ENCODE measurements at places on chromosomes 11 and 22.

- peak; percentile 25 for DNase-seq
Measured at GRCh38 chr11:2089536-2090165, 49.5 kb downstream of the IGF2 start.

- DNase-seq = peak; percentile 97
Measured at GRCh38 chr11:121722431-121723245, 269.9 kb upstream of the SORL1-AS1 start.

DNA sequence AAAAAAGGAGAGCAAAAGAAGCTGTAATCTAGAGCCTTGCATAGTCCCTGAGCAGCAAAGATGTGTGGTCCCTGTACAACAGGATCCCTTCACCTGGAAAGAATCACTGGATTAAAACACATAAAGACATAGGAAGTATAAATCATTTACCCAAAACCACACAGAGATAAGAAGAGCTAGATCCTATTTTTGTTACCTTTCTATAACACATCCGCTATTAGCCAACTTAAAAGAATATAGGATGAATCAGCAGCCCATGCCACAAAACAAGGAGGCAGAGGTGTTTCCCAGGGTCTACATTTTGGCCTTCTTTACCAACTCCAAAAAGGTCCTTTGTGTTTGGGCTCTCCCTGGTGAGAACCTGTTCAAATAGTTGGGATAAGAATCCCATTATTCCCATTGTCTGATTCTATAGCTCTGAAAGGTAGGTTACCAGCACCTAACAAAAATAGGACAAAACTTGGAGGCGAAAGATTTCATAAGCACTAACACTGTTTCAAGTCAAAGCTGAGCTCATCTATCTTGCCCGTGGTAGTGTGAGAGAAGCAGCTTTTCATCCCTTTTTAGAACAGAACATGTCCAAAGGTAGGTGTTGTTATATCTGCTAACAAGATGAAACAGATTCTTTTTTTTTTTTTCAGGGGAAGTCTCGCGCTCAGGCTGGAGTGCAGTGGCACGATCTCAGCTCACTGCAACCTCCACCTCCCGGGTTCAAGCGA is 26.8 kb downstream of the PAK1 start:
- no peak for DNase-seq

- DNase-seq = no peak
Measured at GRCh38 chr11:70825893-70826540, 426.4 kb downstream of the SHANK2 start.

DNA sequence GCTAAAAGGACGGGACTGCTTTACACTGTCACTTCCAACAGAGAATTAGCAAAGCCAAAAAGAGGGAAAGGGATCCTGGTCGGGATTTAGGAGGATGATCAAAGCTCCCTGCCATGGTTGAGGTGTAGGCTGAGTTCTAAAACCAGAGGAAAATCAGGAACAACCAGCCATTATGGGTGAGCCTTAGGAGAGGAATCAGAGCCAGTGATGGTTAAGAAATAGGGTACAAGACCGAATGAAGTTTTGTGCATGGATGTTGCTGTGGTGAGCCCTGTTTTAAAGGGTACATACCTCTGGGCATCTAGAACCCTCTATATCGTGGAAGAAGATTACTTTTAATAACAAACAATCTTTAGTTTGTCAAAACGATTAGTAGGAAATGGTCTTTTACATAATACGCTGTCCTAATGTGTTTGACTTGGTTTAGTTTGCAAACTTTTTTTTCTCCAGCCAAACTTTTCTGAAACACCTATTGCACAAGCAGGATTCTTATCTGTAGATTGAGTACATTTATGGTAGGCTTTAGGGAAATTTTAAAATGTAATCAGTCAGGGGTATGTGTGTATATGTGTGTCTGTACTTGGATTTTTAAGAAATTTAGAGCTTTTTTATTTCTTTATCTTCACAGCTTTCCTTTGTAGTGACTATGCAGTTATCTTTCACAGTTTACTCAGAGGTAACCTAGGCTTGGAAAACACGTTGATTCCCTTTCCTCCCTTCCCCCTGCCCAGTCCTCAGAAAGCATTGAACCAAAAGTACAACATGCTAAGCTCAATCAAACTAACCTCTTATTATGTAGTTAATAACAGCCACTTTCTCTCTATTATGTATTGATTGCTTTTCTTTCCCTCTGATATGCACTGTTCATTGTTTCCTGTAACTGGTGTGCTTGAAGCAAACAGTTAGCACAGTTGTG is 26.8 kb downstream of the TRIM44 start:
- DNase-seq = peak; percentile 22

DNA sequence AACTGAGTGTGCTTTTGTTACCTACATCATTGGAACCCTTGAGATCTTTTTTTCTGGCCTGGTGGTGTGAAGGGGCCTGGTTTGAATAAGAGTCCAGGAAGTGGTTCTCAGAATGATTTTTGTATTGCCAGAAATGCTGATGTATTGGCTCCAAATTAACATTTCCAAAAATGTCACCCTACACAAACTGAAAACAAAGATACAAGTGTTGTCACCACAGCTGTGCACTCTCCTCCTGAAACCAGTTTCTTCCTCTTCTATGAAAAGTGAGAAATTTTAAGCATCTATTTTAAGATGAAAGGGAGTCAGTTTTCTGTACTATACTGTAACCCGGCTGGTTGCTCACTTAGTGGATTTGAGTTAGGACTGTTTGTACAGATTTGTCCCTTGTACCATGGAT is 218.8 kb downstream of the PGR start:
- no peak for DNase-seq

- DNase-seq = no peak
Measured at GRCh38 chr11:76667271-76667818, 3.2 kb downstream of the LRRC32 start.

- DNase-seq = peak; percentile 41
Measured at GRCh38 chr22:41831383-41831782, 1.5 kb upstream of the SREBF2 start.

DNA sequence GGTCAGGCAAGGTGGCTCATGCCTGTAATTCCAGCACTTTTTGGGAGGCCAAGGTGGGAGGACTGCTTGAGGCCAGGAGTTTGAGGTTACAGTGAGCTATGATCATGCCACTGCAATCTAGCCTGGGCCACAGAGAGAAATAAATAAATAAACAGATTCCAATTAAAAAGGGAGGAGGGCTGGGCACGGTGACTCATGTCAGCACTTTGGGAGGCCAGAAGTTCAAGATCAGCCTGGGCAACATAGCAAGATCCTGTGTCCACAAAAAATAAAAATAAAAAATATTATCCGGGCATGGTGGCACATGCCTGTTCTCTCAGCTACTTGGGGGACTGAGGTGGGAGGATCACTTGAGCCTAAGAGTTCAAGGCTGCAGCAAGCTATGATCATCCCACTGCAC is 7.5 kb downstream of the CYB561A3 start:
- DNase-seq = no peak

Data from fibroblast of pulmonary artery (primary cell).